NCI-H524 treated with DMSO at 0.1 percent for 48 hours (cell line): ENCODE measurements at places on chromosomes 16 and 17.

DNA sequence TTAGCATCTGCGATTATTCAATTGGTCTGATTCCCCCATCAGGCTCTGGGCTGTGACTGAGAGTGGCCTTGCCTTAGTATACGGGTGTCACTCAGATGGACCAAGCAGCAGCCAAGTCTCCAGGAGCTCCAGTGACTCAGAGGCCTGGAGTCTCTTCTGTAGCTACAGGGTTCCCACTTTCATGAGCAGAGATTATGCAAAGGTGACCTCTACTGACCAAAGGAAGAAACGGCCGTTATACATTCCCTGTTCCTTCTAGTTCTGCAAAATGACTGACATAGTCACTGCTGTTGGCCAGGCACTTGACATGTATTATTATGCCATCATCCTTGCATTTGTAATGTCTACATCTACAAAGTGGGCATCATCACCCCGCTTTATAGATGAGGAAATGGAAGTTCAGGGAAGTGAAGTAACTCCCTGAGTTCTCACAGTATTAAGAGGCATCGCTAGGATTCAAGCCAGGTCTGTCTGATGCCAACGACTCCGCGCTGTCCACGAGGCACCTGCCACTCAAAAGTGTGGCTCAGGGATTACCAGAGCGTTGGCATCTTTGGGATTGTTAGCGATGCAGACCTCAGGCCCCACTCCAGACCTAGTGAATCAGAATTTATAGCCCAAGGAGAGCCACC, 23.3 kb downstream of the SLC38A7 start:
- DNase-seq: peak; percentile 53

GRCh38 chr17:66229783-66230538, 746 bp upstream of the APOH start:
- no peak for DNase-seq

GRCh38 chr17:58308985-58309917, 19.3 kb downstream of the TSPOAP1 start:
- no peak for DNase-seq

DNA sequence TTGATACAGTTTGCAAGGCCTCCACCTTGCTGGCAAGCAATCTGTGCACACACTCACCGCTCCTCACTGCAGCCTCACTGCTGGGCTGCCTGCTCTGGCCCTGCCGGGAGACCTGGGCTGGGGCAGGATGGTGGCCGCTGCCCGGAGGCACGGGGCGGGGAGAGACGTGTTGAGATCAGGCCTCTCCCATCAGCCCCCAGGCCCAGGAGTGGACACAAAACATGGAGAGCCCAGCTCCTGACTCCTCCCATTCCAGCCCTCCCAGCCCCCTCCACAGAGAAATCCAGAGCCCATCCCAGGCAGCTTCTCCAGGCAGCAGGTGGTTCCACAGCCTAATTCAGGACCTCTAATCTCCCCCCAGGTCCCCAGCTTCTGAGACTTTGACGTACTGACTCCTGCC, 23.1 kb upstream of the RPL38 start:
- no peak for DNase-seq

GRCh38 chr17:21043296-21044232, 753 bp upstream of the USP22 start:
- peak; percentile 94 for DNase-seq

DNA sequence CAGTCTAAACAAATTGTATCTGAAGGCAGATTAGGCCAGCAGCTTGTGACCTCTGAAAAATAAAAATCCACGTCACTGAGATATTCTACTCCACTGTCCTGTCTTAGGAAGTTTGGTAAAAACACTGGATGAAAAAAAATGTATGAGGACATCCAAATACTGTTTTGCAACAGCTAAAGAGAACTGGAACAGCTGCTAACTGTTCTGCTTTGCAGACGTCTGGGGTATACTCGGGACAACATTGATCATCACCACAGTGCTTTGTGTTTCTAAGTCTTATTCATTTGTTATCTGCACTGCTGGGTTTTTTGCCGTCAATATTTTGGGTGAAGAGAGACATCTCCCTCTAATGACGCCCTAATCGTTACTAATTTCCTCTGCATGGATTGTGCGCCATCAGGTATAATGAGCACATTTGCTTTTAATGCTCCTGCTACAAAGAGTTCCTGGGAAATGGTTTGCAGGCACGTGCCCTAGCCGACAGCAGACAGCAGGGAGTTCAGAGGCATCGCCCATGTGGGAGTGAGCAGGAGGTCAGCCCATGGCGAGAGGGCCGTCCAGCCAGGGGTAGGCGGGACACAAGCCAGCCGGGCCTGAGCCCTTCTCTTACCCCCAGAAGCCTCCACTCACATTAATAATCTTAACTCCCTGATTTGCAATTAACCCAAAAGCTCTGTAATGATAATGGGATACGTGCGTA, 87.0 kb downstream of the CBLN1 start:
- DNase-seq: no peak

DNA sequence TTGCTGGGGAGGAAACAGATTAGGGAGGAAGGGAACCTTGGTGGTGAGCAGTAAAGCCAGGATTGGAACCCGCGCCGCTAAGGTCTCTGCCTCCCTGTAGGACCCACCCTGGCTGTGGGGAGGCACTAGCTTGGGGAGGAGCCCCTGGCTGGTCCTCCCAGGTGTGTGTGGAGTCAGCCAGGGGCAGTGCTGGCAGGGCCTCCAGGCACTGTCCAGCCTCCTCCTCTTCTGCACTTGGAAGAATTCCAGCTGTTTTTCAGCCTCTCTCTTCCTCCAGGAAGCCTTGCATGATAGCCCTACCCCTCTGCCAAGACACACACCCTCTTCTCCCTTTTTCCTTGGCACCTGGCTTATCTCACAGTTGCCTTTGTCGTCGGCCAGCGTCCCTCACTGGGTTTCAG, 34.8 kb downstream of the TMEM235 start:
- DNase-seq: no peak

DNA sequence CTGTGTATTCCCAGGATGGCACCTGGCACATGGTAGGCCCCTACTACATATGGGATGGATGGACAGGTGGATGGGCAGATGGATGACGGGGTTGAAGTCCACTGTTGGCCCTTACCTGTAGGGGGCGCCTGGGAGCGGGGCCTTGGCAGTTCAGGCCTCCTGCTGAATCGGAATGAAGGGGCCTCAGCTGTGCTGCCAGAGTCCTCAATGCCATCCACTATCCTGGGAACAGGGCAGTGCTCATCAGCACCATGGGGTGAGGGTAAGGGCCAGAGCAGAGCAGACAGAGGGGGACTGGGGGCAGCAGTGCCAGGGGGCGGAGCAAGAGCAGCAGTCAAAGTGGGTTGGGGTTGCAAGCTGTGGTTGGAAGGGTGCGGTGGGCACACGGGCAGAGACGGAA, 8.3 kb upstream of the RAB5C start:
- DNase-seq: no peak

- DNase-seq: no peak
These were observed 417.1 kb upstream of the SOX9 start for GRCh38 chr17:71703701-71704100.

DNA sequence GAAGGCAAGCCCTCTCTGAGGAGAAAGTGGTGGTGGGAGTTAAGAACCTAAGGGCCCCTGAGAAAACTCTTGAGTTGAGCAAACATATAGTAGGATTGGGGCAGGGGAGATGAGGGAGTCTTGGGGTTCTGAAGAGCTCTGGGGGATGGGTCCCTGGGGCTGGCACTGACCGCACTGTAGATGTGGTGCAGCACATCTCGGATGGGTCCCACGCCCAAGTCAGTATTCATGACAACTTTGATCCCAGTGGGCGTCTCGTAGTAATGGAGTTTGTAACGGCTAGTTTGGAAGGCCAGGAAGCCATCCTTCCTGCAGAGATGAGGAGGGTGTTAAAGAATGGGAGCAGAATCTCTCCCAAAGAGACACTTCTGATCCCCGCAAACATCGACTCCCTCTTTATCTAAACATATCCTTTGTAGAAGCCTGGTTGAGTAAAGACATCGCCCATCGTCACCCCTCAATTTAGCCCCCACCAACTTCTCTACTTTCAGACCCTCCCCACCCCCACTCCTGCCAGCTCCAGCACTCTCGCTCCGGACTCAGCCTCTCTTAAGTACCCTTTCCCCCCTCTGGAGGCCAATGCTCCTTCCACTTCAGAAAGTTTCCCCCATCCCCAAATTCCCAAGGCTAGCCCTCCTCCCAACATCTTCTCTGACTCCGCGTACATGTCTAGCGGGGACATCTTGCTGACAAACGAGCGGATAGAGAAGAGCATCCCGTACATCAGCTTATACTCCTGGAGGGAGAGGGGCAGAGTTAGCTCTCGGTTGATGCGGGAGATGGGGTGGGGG, 710 bp downstream of the TRAPPC1 start:
- no peak for DNase-seq

DNA sequence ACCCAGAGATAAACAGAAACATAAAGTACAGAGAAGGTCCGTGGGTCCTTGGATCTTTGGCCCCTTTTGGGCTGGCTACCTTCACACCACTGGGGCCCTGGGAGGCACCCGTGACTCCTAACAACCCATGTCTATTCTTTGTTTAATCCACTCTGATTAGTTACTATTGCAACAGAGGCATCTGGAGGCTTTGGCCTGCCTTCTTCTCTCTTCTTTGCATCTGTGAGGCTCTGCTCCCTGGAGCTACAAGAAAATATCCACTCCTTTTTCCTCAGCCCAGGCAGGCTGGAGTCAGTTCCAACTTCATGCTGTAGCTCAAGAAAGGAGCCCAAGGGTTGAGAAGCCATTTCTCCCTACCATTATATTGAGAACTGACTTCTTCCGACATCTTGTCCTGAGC, 9.5 kb upstream of the CMIP start:
- no peak for DNase-seq

DNA sequence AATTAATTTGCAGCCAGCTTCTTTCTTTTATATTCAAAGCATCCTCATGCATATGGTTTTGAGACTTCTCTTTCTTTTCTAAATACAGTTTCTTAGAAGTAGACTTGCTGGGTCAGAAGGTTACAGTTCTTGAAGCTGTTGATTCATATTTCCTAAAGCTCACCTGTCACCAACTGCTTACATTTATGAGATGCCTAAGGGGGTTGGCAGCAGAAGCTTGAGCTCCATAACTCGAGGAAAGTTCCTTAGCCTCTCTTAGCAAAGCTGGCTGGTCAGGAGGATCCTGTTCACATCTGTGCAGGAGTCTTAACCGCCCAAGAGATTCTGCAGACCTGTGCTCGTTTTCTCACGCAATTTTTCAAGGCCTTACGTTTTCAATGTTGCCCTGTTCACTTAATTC, 218.8 kb downstream of the SNX29 start:
- no peak for DNase-seq

DNA sequence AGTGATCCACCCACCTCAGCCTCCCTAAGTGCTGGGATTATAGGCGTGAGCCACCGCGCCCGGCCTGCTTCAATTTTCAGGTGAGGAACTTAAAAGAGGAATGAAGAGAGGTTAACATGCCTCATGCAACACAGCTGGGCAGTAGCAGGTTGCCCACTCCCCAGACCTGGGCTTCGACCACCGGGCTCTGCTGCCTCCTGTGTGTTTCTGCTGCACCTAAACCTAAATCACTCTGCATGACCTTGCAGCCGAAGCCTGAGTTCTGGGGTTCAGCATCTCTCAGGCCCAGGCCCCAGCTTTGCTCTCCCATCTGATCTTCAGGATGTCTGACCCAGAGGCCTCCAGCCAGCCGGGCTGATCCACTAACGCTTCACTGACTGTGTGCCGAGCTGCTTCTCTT, 112.6 kb downstream of the OR1D5 start:
- no peak for DNase-seq

DNA sequence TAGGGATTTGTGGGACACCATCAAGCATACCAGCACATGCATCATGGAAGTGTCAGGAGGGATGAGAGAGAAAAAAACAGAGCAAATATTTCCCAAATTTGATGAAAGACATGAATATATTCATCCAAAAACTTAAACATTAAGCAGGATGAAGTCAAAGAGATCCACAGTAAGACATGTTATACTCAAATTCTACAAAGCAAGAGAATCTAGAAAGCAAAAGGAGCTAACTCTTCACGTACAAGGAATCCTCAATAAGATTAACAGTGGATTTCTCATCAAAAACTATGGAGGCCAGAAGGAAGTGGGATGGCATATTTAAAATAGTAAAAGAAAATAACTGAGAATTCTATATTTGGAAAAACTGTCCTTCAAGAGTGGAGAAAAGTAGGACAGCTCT, 374.8 kb downstream of the ZFHX3 start:
- no peak for DNase-seq

- DNase-seq: no peak
These were observed at the start of gene ARHGAP44 for GRCh38 chr17:12789481-12790248. Gene ARHGAP44 (plus strand): TSS chr17:12789498. CDS start chr17:12789839, 341 bp downstream.

GRCh38 chr16:69812688-69813014, 50.5 kb downstream of the WWP2 start:
- DNase-seq: no peak

DNA sequence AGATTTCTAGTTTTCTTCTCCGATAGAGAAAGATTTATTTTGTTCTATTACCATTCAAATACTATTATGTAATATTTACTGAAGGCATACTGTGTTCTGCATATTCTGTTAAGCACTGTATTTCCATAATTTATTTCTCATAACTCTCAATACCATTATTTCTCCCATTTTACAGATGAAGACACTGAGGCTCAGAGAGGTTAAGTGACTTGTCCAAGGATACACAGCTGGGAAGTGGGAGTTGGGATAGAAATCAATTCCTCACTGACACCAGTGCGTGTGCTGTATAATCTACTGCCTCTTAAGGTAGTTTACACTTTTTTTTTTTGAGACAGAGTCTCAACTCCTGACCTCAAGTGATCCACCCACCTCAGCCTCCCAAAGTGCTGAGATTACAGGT, 7.4 kb downstream of the NLRC3 start:
- DNase-seq: no peak

DNA sequence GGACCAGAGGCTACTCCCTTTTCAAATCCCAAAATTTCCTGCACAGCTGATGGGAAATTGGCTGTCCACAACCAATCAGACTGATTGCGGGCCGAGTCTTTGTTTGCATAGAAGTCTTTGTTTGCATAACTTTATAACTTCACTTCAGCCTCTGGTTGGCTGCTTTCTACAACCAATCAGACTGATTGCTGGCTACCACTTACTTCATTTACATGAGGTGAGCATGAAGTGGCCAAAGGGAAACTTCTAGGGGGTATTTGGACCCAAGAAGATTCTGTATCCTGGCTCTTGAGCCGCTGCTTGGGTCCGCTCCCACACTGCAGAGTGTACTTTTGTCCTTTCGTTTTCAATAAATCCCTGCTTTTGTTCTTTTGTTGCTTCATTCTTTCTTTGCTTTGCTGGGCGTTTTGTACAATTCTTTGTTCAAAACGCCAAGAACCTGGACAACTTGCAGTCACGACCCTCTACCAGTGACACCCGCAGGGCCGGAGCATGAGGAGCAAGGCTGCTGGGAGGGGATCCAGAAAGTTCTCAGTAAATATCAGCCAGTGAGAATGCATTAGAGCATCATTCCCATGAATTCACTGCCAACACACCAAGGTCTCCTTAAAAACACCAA, 67.5 kb downstream of the IQCK start:
- DNase-seq: no peak

DNA sequence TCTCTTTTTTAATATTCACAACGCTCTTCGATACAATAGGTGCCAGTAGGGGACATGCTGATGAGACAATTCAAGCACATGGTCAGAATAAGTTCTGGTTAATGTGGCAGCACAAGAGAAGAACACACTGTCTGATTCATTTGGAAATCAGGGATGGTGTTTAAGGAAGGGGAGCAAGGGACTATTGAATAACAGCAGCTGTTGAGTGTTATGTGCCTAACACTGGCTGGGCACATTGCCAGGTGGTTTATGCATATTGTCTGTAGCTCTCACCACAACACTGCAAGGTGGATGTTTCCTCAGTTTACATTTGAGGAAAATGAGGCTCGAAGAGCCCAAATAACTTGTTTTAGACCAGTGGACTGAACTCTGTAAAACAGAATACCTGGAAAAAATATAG, 44.2 kb downstream of the LYRM9 start:
- no peak for DNase-seq

- no peak for DNase-seq
These were observed 16.3 kb upstream of the MYO15B start for GRCh38 chr17:75571197-75571884.
